ENCODE measurements at places on chromosomes 6 and 20.

- no peak overlapping the region for H3K4me3 ChIP-seq
- H3K36me3 ChIP-seq: no peaks in the 10 kb centered on the region
Observed at GRCh38 chr6:45626087-45626891, 248.6 kb upstream of the SUPT3H start.

- H3K4me3 ChIP-seq: no peak overlapping the region
- no peak overlapping the region for H3K27ac ChIP-seq
- H3K27me3 ChIP-seq: no peaks in the 10 kb centered on the region
- H3K4me1 ChIP-seq: peaks cover 30% of the 10 kb centered on the region
Observed at GRCh38 chr6:17867880-17868279, 119.6 kb downstream of the KIF13A start.

- no peaks in the 10 kb centered on the region for H3K27me3 ChIP-seq
- H3K27ac ChIP-seq: no peak overlapping the region
- peaks cover 22% of the 10 kb centered on the region for H3K4me1 ChIP-seq
- no peak for DNase-seq
Observed at GRCh38 chr6:37435373-37435772, 2.4 kb downstream of the CMTR1 start.

DNA sequence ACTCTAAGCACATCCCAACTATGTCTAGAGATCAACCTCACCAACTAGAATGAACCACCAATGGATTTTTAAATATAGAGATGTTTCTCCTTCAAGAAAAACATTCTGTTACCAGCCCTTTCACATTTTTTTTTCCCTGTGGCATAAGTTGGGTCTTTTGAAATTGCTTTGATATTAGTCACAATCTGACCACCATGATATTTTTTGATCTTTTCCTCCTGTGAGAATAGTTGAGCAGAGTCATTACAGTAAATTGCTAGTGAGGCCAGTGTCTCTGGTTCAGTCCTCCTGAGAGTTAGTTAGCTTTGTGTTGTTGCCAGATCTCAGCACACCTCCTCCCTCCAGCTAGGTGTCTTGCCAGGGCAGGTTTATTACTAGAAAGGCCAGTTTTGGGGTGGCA, 79.7 kb upstream of the MYLIP start:
- no peak for DNase-seq
- H3K27ac ChIP-seq: no peak overlapping the region
- H3K4me3 ChIP-seq: no peak overlapping the region

DNA sequence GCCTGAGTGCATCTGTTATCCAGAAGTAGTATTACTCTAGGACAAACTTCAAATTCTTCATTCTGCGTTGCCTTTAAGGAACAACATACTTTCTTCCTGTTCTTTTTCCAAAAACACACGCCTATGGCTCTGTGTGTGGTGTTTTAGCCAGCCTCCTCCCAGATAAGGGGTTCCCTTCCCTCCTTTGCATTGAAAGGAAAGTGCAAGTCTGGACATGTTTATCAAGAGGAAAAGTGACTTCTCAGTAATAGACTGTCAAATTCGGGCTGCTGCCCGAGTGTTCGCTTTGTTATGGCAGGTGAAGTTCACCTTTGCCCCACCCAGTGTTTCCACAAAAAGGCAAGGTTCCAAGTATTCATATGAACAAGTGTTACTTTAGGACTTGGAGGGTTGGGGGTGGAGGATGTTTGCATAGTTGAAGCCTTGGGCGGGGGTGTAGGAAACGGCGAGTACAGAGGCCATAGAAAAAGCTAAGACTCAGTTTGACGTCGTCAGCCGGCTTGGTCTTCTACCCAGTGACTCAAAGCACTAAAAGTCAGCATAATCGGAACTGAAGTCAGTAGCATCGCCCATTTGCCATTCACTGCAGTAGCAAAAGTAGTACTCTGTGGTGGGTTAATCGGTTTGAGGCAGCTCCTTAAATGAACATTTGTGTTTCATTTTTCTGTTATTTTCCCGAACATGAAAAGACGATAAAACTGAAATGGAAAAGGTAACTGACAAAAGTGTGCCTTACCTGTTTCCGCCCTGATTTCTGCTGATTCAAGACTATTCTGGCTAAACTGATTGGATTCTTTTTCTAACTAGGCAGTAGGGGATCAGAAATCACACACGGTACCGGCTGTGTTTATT, 12.5 kb downstream of the PRDM1 start:
- no peak for DNase-seq
- H3K4me3 ChIP-seq: peak overlapping the region; percentile 8
- peak overlapping the region; percentile 78 for H3K27ac ChIP-seq
- peaks cover 31% of the 10 kb centered on the region for H3K4me1 ChIP-seq

DNA sequence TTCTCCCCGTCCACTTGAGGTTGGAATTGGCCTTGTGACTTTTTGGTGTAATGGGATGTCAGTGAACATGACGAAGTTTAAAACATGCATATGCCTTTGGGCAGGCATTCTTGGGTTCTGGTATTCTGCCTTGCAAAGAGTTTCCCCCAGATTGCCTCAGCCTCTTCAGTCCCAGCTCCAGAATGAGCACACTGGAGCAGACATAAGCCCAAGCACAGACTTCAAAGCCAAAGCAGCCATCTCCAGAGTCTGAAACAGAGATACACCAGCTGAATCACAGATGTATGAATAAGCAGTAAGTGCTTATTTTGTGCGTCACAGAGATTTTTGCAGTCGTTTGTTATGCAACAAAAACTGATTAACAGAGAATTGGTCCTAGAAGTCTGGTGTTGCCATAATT, 546.0 kb downstream of the FRK start:
- DNase-seq: no peak
- no peaks in the 10 kb centered on the region for H3K4me1 ChIP-seq
- H3K36me3 ChIP-seq: no peaks in the 10 kb centered on the region
- no peak overlapping the region for H3K27ac ChIP-seq
- no peaks in the 10 kb centered on the region for H3K27me3 ChIP-seq
- H3K4me3 ChIP-seq: no peak overlapping the region

GRCh38 chr6:129643968-129644367, 66.0 kb downstream of the ARHGAP18 start:
- no peaks in the 10 kb centered on the region for H3K27me3 ChIP-seq
- no peak for DNase-seq
- H3K36me3 ChIP-seq: peaks cover 9% of the 10 kb centered on the region

DNA sequence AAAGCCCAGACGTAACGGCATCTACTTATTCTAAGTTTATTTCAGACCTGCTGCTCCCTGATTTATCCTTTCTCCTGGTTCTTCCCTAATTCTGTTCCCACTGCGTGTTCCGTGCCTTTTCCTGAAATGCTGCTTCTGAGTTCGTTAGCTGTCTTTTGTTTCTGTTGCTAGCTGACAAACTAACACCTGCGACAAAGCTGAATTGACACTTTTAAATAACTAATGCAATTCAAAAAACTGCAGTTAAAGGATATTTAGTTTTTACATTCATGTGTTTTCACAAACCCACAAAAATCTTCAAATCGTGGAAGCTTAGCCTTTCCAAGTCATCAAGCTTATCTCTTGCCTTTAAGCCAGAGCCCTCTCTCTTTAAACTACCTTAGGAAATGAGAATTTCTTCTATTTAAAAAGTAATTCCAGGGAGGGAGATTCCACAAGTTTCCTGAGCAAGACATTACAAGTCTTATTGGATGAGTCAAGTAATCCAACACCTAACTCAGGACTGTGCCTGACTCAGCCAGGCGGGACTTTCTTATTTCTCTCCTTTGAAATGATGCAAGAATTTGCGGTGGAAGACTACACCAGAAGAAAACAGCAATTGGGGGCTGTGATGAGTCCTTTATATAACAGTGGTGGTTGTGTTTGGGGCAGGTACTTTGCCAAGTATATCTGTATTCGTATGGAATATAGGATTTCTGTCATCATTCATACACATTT, 6.3 kb downstream of the ADTRP start:
- no peak overlapping the region for H3K27ac ChIP-seq
- H3K4me3 ChIP-seq: no peak overlapping the region
- no peaks in the 10 kb centered on the region for H3K36me3 ChIP-seq
- H3K4me1 ChIP-seq: peaks cover 6% of the 10 kb centered on the region

GRCh38 chr20:9027626-9028025, 41.3 kb upstream of the PLCB4 start:
- no peak for DNase-seq
- H3K4me1 ChIP-seq: no peaks in the 10 kb centered on the region
- no peaks in the 10 kb centered on the region for H3K36me3 ChIP-seq
- H3K27me3 ChIP-seq: no peaks in the 10 kb centered on the region

DNA sequence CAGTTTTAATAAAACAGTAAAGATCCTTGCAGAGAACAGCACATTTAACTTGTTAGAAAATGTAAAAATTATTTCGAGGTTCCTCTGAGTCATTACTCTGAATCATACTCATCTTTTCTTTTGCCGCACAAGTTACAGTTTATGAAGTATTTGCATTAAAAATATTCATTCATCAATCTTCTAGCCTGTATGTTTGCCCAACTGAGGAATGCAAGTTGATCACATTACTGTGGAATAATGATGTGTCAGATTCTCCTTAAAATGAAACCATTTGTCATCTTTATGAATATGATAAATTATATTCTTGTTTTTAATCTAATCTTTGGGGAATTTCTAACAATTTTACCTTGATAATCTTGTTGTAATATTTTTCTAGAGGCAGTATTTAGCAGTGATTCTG, 340.4 kb upstream of the OPRM1 start:
- no peaks in the 10 kb centered on the region for H3K4me1 ChIP-seq
- no peak overlapping the region for H3K4me3 ChIP-seq
- H3K27me3 ChIP-seq: no peaks in the 10 kb centered on the region
- H3K27ac ChIP-seq: no peak overlapping the region
- DNase-seq: no peak

GRCh38 chr6:117681162-117681741, 6.0 kb downstream of the NUS1 start:
- H3K36me3 ChIP-seq: no peaks in the 10 kb centered on the region
- peak overlapping the region; percentile 5 for H3K27ac ChIP-seq
- DNase-seq: no peak
- no peaks in the 10 kb centered on the region for H3K27me3 ChIP-seq
- peaks cover 77% of the 10 kb centered on the region for H3K4me1 ChIP-seq
- no peak overlapping the region for H3K4me3 ChIP-seq

DNA sequence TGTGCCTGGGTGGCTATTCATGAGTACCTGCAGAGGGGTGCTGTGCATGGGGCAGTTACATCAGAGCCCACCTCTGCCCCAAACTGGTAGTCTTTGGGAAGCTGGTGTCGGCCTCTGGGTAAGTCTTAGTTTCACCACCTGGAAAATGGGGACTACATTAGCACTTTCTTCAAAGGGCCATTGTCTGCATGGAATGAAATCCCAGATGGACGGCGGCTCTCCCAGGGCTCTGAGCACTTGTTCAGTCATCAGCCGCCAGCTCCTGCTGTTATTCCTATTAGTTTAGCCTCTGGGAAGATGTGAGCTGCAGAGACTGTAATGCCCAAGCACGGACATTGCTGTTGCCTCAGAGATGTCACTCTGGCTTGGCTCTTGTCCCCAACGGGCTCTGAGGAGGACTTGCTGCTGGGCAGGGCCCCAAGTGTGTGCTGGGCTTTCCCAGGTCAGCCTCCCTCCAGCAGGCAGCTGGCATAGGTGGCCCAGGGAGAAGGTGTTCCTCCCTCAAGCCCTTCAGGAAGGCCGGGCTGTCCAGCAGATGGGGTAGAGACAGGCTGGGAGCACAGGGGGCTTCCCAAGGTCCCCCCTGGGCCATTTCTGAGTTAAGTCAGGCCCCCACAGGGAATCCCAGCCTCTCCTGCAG, 268.3 kb downstream of the TFAP2C start:
- no peaks in the 10 kb centered on the region for H3K27me3 ChIP-seq
- no peak overlapping the region for H3K27ac ChIP-seq
- H3K4me1 ChIP-seq: no peaks in the 10 kb centered on the region
- no peaks in the 10 kb centered on the region for H3K36me3 ChIP-seq
- no peak for DNase-seq
